ENCODE measurements at places on chromosomes 5 and 9. TPM values are rescaled to one million over a fixed set of nuclear protein-coding genes. Genes with fewer than 3 reads are reported as not detected.

The TEX48 gene
- total RNA-seq, result not detected

DNA sequence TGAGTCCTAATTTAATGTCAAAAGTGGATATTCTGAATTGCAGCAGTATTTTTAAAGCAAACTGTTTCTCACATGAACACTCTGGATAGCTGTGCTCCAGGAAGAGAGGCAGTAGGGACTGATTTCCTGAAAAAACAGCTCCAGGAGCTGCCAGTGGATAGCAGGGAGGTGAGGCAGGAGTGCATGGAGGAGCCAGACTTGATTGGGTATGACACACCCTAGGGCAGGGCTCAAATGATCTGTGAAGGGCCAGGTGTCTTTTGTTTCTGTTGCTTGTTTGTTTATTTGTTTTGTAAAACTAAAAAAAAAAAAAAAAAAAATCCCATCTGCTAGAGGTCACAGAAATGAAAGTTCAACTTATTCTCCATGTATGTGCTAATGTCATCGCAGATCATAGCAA, 83.4 kb downstream of the ADRB2 start:
- DNase-seq, result no peak

- DNase-seq, result no peak
Measured at GRCh38 chr9:33988219-33988890, 60.3 kb downstream of the UBAP2 start.

DNA sequence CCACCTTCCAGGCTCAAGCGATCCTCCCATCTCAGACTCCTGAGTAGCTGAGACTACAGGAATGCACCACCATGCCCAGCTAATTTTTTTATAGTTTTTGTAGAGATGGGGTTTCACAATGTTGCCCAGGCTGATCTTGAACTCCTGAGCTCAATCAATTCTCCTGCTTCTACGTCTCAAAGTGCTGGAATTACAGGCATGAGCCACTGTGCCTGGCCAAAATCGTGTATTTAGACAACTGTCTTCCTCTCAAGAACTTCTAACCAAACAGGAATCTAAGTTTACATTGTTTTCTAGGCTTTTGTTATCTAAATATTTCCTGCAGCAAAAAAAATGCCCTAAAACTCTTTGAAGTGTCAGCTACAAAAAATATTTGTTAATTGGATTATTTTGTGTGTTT, 78.8 kb downstream of the NLN start:
- DNase-seq, result no peak

The SPINK6 gene
- total RNA-seq, result not detected

DNA sequence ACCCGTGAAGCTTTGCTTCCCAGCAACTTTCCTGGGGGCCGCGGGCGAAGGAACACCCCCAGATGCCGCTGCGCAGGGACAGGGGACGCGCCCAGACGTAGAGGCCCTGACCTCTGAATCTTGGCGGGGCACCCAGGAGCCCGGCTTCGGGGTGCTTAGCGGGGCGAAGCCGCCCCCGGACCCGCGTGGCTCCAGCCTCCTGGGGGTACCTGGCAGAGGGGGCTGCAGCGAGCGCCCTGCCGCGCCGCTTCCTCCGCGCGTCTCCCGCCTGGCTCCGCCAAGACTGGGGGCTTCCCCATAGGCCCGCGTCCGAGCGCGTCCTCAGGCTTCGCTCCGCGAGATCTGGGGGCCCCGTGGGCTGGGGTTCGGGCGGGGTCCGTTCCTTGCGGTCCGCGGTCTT, 23.0 kb upstream of the ZNF782 start:
- no peak for DNase-seq

The PMPCA gene
- 51.2 TPM for total RNA-seq

DNA sequence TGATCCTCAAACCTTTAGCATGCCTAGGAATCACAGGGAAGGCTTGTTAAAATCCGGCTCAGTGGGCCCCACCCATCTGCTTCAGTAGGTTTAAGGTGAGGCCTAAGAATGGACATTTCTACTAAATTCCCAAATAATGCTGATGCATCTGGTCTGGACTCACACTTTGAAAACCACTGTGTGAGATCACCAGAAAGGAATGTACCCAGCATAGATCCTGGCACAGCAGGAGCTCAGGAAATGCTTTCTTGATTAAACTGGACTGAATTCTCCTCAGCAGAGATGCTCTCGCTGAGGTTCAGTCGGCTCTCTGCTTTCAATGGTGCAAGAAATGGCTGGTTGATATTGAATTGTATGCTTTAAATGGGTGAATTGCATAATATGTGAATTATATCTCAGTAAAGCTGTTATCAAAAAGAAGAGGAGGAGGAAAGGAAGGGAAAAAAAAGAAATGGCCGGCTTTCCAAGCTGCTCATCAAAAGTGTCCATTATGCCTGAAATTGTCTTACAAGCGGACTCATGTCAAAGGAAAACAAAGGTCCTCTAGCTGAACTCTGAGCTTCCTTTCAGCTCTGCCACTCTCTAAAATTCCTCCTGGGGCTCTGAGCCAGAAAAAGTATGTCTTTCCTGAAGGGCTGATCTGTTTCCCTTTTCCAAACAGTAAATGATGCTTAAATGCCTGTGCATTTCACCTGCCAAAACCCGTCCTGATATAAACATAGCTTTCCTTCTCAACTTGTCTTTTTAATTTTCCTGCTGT, 77.6 kb upstream of the SAP30L start:
- no peak for DNase-seq

The INSL6 gene
- not detected for total RNA-seq

The STK32A gene
- 9.7 TPM for total RNA-seq

The FUT7 gene
- total RNA-seq, result not detected

GRCh38 chr9:87834357-87834756, 48.3 kb upstream of the SPATA31E1 start:
- DNase-seq, result no peak

DNA sequence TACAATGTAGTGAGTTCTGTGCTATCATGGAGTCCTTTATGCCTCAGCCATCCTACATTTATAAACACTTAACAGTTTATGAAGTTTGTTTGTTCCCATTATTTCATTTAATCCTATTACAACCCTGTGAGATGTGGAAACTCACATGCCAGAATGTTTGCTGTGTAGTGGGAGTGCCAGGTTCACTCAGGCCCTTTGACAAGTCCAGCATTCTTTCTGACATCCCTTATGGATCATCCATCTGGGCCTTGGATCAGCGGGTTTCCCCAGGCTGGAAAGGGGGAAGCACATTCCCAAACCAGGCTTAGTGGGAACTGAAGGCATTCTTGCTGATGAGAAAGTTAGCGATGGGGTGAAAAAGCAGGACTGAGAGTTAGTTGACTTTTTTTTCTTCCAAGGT, 128.1 kb upstream of the OTULINL start:
- no peak for DNase-seq

The PTGS1 gene
- 12.5 TPM for total RNA-seq

GRCh38 chr9:129023036-129023907, 4.9 kb downstream of the SH3GLB2 start:
- no peak for DNase-seq
